ENCODE measurements at places on chromosomes 4 and X.

DNA sequence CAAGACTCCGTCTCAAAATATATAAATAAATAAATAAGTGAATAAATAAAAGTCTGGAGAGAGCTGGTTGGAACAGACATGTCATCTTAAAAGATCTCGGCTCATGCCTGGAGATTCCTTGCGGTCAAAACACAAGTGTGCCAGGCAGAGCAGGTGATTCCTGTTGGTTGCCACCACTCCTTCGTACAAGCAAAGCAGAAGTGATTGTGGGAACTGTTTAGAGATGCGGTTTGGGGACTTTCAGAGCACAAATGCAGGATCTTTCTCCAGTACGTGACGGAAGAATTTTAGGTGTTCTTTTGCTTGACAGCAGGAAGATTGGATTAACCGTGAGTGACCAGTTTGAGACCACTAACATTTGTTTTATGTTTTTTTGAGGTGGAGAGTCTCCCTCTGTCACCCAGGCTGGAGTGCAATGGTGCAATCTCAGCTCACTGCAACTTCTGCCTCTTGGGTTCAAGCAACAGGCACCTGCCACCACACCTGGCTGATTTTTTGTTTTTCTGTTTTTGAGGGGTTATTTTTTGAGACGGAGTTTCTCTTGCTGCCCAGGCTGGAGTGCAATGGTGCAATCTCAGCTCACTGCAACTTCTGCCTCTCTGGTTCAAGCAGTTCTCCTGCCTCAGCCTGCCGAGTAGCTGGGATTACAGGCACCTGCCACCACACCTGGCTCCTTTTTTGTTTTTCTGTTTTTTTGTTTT lies 2.8 kb upstream of the CRLF2 start:
- no peak for DNase-seq

DNA sequence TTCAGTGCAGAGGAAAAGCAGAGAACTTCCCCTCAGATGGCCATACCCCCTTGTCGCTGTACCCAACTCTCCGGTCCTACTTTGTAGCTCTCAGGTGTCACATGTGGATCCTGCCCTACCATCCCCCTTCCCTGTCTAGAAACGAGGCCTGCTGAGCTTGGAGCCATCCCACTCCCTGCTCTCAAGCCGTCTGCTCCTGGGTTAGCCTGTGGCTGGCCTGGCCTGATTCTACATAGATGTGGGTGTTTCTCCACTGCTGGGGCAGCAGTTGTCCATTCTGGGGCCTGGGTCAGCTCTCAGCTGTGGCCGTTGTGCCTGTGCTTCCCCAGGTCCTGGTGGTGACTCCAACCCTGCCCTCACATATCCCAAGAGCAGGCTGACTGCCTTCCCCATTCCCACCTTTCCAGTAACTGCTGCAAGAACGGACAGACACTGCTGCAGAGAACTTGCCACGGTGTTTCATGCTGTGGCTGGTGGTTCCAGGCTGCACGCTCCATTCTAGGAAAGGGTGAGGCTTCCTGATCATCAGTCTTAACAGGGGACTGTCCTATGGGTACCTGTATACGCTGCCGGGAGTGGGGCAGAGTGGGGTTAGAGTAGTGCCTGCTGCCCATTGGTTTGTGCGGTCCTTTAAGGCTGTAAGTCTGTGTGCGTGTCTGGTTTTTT lies 3.6 kb downstream of the IL9R start:
- no peak for DNase-seq

GRCh38 chr4:19725130-19725529 lies 526.6 kb upstream of the SLIT2 start:
- DNase-seq, result no peak

- DNase-seq, result no peak
These were observed 203.8 kb downstream of the AASDH start for GRCh38 chr4:56183344-56183959.

DNA sequence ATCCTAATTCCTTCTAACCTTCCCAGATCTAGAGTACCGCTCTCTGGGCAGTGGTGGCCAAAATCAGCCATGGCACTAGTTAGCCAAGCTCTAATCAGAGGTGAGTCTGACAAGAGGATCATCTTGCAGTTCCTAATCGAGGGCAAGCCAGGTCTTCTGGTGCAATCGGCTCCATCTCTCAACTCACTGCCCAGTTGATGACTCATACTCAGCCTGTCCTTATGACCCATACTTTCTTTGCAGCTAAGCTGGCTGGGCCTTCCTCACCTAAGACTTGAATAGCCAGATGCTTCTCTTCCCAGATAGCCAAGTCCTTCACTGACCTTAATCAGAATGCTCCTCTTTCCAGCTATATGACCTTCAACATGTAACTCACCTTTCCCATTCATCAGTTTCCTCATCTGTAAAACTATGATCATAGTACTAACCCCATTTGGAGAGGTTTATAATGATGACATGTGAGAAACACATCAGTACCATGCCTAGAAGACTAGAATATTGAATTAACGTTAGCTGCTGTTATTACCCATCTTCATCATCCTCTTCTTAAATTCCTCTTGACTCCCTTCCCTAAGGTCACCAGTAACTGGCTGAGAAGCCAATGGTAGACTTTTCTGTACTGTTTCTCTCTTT lies 57.1 kb downstream of the RELL1 start:
- no peak for DNase-seq

GRCh38 chr4:174757736-174758135 lies 71.3 kb downstream of the GLRA3 start:
- DNase-seq, result no peak

DNA sequence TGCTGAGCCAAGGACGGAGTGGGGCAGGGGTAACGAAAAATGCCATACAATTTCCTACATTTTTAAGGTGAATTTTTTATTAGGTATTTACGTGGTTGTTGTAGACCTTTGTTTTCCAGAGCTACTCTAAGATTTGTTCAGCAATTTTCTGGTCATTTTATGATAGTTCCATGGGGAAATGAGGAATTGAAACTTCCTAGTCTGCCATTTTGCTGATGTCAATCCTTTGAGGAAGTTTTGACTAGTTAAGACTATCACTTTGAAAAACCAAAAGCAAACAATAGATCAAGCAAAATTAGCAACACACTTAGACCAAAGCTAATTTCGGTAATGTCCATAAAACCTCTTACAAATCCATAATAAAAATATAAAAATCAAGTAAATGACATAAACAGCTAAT lies 7.0 kb upstream of the TLR3 start:
- DNase-seq, result no peak

- no peak for DNase-seq
These were observed 82.4 kb downstream of the HTRA3 start for GRCh38 chr4:8351931-8352367.

- DNase-seq, result no peak
These were observed 29.1 kb downstream of the PPP2R2C start for GRCh38 chr4:6443035-6444023.

DNA sequence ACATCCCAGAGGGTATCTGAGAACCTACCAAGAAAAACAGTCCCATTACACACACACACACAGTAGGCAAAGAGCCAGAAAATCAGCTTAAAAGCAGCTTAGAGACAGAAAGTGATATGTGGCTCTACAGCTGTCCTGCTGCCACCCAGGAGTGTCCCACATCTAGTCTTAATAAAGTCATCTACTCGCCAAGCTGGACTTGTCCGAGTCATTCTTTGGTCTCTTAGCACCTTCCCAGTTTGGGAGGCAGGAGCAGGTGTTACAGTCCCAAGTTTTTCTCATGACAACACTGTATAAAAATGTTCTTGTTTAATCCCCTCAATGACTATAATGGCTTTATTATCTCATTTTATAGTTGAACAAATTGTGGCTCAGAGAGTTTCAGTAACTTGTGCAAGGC lies 252.5 kb upstream of the CASK start:
- no peak for DNase-seq

DNA sequence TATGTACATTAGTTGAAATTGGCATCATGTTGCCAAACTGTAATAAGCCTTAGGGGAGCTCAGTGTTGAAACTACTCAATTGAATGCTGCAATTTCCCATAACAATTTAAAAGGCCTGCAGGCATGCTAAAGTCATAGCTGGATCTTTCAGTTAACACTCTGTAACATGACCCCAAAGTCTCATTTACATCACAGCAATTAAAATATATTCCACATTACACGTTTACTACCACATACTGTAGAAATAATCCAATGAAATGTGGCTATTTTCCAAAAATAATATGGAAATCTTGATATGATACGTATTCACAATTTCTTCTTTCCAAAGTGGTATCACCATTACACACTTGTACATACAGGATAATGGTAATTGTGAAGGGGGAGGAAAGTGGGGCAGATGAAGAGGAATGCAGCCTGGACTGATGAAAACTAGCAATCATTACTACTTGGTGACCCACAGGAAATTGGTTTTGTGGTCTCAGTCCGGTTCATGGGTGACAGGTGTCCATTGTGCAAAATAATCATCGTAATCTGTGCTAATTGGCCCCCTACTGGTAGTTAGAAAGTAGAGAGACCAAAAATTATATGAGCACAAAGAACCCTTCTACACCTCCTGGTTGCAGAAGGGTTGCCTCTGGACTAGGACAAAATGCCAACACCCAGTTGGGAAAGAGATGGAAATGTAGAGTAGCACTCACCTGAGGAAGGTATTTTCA lies 63.7 kb downstream of the TENM3 start:
- DNase-seq, result no peak

Measured in NCI-H526 (cell line).